ENCODE measurements at places on chromosomes 2 and 18. TPM values are rescaled to one million over a fixed set of nuclear protein-coding genes. Genes with fewer than 3 reads are reported as not detected.

- no peaks in the 10 kb centered on the region for H3K4me1 ChIP-seq
- no peak overlapping the region for H3K27ac ChIP-seq
- H3K36me3 ChIP-seq, result no peaks in the 10 kb centered on the region
These were observed 108.5 kb upstream of the NCK2 start for GRCh38 chr2:105636109-105636740.

DNA sequence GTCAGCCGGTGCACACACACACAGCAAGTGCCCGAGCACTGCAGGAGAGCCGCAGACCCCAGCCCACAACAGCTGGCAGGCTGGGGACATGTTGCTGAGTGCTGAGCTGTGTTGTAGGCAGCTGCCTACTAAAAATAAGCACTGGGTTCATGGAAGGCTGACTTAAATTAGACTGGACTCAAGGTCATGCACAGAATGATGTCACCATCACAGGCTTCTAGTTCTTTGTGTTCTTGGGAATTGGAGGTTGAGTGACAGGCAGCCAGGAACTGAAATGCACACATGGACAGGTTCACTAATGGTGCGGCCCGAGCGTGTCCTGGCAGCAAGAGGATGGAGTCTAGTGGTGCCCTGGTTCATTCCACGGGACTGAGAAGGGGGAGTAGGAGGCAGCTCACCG, 71.3 kb downstream of the VWA3B start:
- H3K27me3 ChIP-seq, result no peaks in the 10 kb centered on the region
- no peak overlapping the region for H3K4me3 ChIP-seq
- H3K4me1 ChIP-seq, result peaks cover 55% of the 10 kb centered on the region

Gene WDR43
- total RNA-seq, result 30.5 TPM

Gene RGPD3
- total RNA-seq, result 0.18 TPM

GRCh38 chr2:217995731-217996231, 7.0 kb downstream of the TNS1 start:
- peak overlapping the region; percentile 63 for H3K27ac ChIP-seq
- H3K27me3 ChIP-seq, result no peaks in the 10 kb centered on the region
- H3K36me3 ChIP-seq, result no peaks in the 10 kb centered on the region
- peak; percentile 74 for DNase-seq
- no peak overlapping the region for H3K4me3 ChIP-seq
- peaks cover 25% of the 10 kb centered on the region for H3K4me1 ChIP-seq

DNA sequence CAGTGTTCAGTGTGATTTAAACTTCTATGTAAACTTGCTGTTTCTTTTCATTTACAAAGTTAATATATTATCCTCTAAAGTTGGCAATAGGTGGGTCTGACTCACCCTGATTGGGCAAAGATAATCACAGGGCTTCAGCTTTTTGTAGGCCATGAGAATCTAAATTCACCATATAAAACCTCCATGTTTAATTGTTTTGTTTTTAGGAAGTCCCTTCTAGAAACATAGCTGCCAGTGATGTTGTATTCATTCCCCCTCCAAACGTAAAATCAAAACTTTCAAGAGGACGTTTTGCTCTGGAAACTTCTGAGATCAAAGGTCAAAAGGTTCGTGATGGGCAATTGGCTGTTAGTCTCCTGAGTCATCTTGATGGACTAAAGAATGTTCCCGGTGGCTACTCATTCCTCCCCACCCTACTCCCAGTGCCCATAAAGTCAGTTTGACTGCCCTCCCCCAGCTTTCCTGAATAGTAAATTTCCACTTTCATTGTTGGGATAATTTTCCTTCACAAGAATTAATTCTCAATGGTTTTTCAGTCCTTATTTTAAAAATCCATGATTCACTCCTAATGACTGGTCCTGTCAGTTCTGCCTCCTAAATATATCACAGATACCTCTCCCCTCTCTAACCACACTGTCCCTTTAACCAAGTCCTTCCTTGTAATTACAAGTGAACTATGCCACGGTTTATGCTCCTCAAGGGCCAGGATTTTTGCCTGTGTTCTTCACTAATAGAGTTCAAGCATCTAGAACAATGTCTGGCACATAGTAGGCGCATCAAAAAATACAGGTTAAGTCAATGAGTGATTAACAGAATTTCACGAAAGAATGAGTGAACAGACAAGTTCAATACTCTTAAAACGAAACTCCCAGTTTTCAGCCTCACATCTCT, 164.4 kb upstream of the VRK2 start:
- H3K27me3 ChIP-seq, result no peaks in the 10 kb centered on the region
- no peaks in the 10 kb centered on the region for H3K36me3 ChIP-seq
- no peak overlapping the region for H3K27ac ChIP-seq
- H3K4me3 ChIP-seq, result no peak overlapping the region
- no peaks in the 10 kb centered on the region for H3K4me1 ChIP-seq

- H3K27ac ChIP-seq, result no peak overlapping the region
- H3K27me3 ChIP-seq, result no peaks in the 10 kb centered on the region
- no peak for DNase-seq
- no peak overlapping the region for H3K4me3 ChIP-seq
These were observed 26.4 kb downstream of the NBEAL1 start for GRCh38 chr2:203040966-203041521.

Gene EMX1
- total RNA-seq, result not detected

DNA sequence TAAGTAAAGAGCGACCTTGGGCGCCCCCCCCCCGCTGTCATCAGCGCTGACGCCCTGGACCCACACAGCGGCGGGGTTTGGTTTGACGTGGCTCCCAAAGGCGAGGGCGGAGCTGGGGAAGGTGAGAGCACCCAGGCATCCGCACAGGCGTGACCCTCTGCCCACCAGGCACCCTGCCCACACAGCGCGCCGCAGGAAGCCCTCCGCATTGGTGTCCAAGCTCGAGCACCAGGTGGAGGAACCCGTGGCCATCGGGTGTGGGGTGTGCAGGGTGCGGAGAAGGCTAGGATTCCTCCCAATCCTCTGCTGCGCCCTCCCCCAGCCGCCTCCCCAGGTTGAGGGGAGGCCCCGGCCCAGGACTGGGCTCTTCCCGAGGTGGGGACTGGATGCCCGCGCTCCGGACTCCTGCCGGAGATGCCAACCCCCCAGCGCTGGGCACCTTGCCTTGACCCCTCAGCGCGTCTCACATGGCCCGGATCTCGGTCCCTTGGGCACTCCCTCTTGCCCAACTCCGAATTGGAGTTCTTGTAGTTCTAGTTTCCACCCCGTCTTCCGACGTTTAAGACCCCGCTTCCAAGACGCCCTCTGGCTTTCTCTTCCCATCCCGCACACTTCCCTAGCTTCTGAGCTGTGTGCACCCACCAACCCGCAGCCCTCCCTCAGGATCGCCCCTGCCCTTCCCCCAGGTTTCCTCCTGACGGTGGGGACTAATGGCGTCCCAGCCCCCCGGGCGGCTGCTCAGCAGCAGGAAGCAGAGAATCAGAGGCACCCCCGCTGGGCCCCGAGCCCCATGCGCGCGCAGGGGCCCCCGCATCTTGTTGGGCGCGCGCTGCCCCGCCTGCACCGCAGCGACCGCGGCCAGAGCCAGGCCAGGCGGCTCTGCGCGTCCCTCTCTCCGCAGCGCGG, 25.9 kb upstream of the RESP18 start:
- peak overlapping the region; percentile 52 for H3K4me3 ChIP-seq
- no peak for DNase-seq
- no peaks in the 10 kb centered on the region for H3K36me3 ChIP-seq
- no peak overlapping the region for H3K27ac ChIP-seq
- peaks cover 40% of the 10 kb centered on the region for H3K27me3 ChIP-seq
- H3K4me1 ChIP-seq, result peaks cover 25% of the 10 kb centered on the region

GRCh38 chr18:51522821-51523220, 325.3 kb upstream of the MEX3C start:
- no peak for DNase-seq
- H3K27ac ChIP-seq, result no peak overlapping the region
- no peaks in the 10 kb centered on the region for H3K36me3 ChIP-seq
- H3K4me3 ChIP-seq, result no peak overlapping the region
- no peaks in the 10 kb centered on the region for H3K4me1 ChIP-seq
